Smooth muscle cell of the umbilical artery (primary cell): ENCODE measurements at places on chromosomes 5 and 9. TPM values are rescaled to one million over a fixed set of nuclear protein-coding genes. Genes with fewer than 3 reads are reported as not detected.

The PHYHD1 gene
- 2.1 and 3.4 TPM in 2 replicates for total RNA-seq

The ADAMTS19 gene
- total RNA-seq, result 0.30 and 1.4 TPM in 2 replicates

The TAF11L5 gene
- total RNA-seq, result not detected in 2 replicates

The THOC3 gene
- total RNA-seq, result 27.3 and 58.2 TPM in 2 replicates

The CYSRT1 gene
- total RNA-seq, result 0.30 and 0.46 TPM in 2 replicates

The ARL15 gene
- 19.9 and 22.3 TPM in 2 replicates for total RNA-seq

The PCDHGC4 gene
- 2.4 and 3.5 TPM in 2 replicates for total RNA-seq

The MORN5 gene
- not detected in 2 replicates for total RNA-seq

The GRIA1 gene
- total RNA-seq, result 0.59 and 0.60 TPM in 2 replicates

The ARID3C gene
- 0.18 TPM in 1 of 2 replicates, not detected in the other for total RNA-seq

The PLAC8L1 gene
- total RNA-seq, result 0.59 TPM in 1 of 2 replicates, not detected in the other

The PIP5KL1 gene
- total RNA-seq, result 1.5 and 2.3 TPM in 2 replicates

The PCDHA6 gene
- 0.60 and 0.89 TPM in 2 replicates for total RNA-seq

The ADGRD2 gene
- total RNA-seq, result not detected in 2 replicates

The DNM1 gene
- total RNA-seq, result 9.5 and 14.2 TPM in 2 replicates

The RIC1 gene
- 52.8 and 53.4 TPM in 2 replicates for total RNA-seq
